GM12864 (cell line): ENCODE measurements at places on chromosomes 5 and 9.

- no peak for DNase-seq
These were observed 18.9 kb downstream of the SLC22A5 start for GRCh38 chr5:132388244-132389050.

DNA sequence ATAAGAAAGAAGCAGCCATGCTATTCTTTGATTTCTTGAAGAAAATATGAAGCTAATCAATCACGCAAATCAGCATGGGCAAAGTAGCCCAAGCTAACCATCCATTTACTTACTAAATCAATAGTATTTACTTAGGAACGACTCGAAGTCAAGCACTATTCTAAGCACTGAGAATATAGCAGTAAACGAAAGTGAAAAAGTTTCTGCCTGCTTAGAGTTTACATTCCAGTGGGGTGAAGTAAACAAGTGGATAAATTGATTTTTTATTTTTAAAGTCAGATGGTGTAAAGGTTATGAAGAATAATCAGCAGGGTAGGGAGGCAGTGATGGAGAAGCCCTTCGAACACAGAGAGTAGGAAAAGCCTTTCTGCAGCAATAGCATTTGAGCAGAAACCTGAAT lies 5.5 kb downstream of the TSTD2 start:
- DNase-seq, result no peak

DNA sequence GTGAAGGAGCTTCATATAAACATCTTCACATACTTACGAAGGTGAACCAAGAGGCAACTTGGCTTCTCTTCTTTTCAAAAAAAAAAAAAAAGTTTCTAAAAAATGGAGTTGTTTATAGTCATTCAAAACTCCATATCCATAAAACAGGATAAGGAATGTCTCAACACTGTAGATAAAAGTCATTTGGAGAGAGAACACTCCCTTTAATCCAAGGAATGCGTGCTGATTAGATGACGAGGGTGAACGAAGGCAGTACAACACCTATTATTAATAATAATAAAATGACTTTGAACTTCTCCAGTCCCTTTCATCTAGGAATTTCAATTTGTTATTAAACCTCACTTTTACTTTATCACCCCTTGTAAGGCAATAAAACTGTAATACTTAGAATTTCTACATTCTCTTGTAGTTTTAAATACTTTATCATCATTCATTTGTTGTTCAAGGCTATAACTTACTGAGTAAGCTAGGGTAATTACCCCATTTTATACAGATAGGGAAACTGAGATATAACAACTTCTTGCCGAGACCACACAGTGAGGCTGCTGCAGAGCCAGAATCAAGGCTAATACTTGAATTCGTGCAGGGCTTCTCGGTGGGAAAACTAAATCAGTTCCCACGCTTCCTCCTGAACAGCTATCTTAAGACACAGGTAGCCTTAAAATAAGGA lies 377.1 kb downstream of the EFNA5 start:
- DNase-seq, result no peak

GRCh38 chr5:173736374-173736773 lies 119.9 kb upstream of the BOD1 start:
- DNase-seq, result no peak

DNA sequence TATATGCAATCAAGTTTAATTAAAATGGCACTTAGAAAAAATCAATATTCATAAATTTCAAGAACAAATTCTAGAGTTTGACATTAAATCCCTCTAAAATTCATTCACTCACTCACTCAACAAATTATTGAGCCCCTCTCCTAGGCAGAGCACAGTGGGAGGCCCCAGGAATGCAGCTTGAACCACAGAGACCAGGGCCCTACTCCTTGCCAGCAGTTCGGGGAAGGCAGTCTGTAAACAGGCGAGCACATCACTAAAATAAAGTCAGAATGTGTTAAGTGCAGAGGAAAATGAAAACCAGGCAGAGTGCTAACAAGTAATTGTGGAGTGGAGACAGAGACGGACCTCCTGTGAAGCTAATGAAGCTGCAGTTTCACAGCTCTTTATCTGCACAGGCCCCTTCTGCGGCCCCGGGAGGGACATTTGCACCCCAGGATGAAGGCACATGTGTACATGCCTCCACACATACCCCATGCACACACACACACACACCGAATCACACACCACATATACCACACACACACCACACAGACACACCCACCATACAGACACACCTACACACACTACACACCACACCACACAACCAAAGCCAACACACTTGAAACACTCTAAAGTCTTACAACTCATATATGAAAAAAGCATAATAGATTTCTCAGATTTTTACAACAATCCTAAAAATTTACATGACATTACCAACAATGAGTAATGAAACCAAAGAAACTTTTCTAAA lies 40.5 kb downstream of the BHMT start:
- no peak for DNase-seq

- DNase-seq, result no peak
These were observed 792.4 kb upstream of the C9orf72 start for GRCh38 chr9:28365728-28366127.

DNA sequence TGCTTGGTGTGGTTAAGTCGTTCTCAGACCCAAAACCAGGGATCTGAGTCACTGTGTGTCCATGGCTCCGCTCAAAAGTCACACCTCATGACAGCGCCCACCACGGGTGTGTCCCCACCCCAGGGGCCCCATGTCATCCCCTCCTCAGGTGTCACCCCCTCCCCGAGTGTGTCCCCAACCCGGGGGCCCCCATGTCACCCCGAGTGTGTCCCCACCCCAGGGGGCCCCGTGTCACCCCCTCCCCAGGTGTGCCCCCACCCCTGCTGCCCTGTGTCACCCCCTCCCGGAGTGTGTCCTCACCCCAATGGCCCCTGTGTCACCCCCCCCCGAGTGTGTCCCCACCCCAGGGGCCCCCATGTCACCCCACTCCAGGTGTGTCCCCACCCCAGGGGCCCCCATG lies 5.1 kb downstream of the LRRC14B start:
- DNase-seq, result no peak

GRCh38 chr5:170633235-170634081 lies 129.6 kb downstream of the KCNIP1 start:
- DNase-seq, result no peak

DNA sequence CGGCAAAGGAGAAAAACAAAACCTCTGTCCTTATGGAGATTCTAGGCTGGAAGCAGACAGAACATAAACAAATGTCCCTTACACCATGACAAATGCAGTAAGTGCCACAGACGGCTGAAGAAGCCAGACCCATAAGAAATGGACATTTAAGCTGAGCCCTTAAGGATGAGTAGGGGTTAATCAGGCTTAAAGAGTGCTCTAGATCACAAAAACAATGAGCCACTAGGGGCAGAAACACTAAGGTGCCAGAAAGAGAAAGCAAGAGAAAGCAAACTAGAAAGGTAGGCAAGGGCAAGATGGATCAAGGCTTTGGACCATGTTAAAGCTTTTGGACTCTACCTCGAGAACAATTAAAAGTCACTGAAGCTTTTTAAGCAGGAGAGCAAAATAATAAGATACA lies 326.9 kb upstream of the WWC1 start:
- DNase-seq, result no peak

DNA sequence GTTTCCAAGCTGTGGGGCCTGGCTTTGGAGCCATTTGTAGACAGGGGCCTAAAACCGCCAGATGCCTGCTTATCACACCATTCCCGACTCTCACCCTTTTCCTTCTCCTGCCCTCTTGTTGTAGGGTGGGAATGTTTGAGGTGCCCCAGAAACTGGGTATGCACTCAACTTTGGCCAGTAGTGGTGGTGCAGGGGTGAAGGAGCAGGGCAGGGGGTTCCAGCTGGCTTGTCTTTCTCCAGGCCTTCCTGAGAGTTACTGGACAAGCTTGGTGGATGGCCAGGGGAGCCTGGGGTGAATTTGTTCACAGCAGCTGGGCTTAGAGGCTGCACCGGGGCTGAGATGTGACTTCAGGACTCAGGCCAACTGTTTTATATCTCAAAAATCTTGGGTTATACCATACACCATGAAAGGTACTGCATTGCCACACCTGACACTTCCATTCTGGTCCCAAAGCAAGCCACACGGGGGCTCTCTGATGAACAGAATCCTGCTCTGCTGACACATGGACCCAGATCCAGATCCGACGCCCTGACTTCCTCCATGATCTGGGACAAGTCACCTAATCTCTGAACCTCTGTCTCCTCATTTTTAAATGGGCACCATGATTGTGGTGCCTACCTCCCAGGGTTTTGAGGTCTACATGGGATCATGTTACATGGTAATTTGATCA lies 62.1 kb downstream of the DAB2IP start:
- DNase-seq, result no peak

- no peak for DNase-seq
These were observed 330.0 kb downstream of the PRR16 start for GRCh38 chr5:120794121-120794520.

GRCh38 chr5:142938266-142938880 lies 168.2 kb downstream of the ARHGAP26 start:
- no peak for DNase-seq

- DNase-seq, result no peak
These were observed 166.7 kb downstream of the PAPPA start for GRCh38 chr9:116320290-116320689.

- DNase-seq, result no peak
These were observed 237.3 kb upstream of the TUT7 start for GRCh38 chr9:86591472-86591871.

DNA sequence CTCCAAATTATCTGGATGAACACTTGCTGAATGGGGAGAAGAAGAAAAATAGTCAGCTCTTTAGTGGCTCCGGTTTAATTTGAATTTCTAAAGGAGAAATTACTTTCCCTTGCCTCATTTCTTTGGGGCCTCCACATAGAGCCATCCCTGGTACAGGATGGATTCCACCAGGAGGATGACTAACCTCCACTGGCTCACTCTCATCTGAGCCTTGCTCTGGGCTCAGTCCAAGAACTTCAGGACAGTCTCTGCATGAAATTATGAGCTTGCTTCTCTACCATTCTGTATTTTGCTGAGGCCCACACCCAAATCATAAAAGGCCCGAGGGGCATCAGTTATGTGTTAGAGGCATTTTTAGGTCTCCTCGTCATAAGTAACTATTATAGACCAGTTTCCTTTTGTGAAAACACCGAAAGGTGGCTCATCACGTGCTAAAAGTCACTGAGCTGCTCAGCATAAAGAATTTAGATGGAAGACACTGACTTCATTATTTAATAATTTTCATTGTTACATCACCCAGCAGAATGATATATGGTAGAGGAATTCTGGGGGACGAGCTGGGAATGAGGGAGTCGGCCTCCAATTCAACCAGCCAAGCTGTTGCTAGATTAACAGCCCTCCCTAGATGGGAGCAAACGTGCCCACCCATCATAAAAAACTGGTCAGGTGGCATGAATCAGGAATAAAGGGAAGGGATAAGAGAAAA lies 222.1 kb downstream of the TARS1 start:
- no peak for DNase-seq

GRCh38 chr9:10032166-10032565 lies 580.6 kb downstream of the PTPRD start:
- no peak for DNase-seq

DNA sequence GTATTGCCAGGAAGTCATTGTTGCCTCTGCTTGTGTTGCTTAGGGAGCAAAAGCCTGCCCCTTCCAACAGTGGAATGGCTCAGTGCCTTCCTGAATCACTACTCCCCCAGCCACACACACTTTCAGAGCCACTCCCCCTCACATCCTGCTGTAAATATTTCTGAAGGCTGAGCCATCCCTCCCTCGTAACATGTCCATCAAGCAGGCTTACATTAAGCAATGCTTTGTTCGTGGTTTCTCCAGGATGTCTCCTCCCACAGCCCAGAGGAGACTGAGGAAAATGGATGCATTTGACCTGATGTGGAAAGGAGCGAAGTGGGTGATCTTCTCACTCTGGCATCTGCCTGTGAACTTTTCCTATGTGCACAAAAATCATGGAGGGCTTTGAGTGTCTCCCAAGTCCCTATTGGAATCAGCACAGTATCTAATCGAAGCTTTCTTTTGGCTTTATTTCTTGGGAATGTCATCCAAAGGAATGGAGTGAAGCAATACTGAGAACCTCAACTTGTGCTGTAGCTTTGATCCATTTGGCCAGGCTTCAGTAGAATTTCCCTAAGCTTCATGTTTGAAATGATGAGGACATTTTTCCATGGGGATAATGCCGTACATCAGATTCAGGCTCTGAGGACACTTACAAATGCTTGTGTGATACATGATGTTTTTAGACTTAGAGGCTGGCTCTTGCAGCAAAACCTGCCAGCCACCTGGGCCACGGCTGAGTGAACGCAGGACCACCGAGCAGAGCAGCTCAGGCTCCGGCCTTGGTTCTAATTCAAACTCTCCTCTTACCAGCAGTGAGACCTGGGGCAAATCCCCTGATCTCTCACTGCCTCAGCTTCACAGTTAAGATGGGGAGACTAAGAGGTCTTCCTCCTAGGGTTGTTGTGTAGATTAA lies 389.1 kb downstream of the ENC1 start:
- DNase-seq, result no peak

GRCh38 chr5:136006164-136006563 lies 22.6 kb upstream of the TGFBI start:
- no peak for DNase-seq

GRCh38 chr9:32863291-32863690 lies 80.0 kb downstream of the TMEM215 start:
- DNase-seq, result no peak

GRCh38 chr5:74281166-74281565 lies 359.4 kb downstream of the ENC1 start:
- no peak for DNase-seq

DNA sequence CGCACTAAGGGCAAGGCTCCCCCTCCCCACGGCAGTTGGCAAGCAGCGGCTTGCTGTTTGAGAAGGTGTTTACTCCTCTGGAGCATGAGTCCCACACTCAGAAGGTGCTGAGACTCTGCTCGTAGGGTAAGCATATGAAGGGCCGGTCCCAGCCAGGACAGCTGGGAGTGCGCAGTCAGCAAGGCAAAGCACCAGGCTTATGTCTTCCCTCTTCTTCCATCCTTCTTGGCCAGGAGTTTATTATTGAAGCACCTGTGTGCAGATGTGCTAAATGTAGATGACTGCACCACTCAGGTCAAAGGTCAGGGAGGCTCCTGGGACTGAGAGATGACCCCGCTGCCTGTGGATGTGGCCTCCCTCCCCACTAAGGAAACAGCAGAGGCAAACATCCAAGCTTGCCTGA lies 27.0 kb upstream of the CDKN2AIPNL start:
- DNase-seq, result no peak

DNA sequence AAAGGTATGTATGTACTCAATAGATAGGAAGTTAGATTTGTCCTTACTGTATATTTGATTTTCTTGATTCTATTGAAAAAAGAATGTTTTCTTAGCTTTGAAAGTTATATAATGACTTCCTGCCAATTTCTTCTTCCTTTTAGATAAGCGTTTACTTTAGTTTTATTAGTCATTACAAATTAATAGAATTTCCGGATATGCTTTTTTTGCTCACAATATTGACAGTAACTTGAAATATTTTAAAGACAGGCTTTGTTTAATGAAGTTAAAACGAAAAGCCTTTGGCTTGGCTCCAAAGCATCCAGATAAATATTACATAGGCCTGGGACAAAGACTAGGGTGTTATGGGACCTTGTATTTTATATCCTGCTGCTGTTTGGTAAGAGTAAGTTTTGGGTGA lies 49.5 kb downstream of the CWC27 start:
- no peak for DNase-seq

GRCh38 chr9:34546834-34547827 lies 24.3 kb upstream of the ENHO start:
- no peak for DNase-seq

GRCh38 chr9:121069396-121069795 lies 5.4 kb upstream of the CNTRL start:
- DNase-seq, result no peak
